Stimulated activated CD4-positive, alpha-beta T cell treated with anti-CD3 and anti-CD28 coated beads, Interleukin-12 subunit alpha, Interleukin-12 subunit beta, amount 100 ng/mL, for 4 hours (primary cell): ENCODE measurements at places on chromosomes 7 and 10.
A peak's percentile ranks its signal among the peaks of the same experiment; 100 is the strongest.

DNA sequence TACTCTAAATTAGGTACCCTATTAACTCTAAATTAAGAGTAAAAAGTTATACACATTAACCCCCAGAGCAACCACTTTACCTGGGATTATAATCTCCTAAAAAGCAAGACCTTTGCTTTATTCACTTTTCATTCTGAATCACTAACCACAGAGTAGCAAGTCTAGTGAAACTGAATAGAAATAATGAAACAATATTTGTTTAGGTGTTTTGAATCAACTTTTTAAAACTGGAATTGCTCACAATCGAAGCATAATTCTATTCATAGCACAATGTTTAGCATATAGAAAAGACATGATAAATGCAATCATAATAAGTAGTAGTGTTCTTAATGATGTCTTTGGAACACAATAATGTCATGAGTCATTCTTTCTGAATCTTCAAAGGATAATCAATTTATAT is 37.0 kb upstream of the CASD1 start:
- no peak for DNase-seq

DNA sequence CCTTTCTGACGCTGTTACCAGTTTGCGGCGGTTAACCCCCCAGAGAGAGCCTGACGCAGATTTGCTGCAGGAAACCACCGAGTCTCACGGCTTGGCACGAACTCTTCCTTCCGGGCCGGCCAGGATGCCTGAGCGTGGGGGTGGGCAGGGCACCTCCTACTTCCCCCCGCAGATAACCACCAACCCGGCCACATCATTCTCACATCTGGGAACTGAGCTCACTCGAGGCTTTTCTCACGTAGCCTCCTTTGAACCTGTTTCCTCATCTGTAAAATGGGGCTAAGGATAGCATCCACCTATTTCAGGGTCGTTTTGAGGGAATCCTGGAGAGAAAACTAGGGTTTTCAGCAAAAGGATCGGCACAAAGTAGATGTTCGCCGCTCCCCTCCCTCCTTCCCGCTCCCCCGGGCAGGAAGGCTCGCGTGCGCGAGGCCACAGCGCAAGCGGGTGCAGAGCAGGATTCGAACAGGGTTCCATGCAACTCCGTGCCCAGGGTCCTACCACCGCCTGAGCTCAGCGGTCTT is 23.6 kb downstream of the DDIT4 start:
- peak; percentile 90 for DNase-seq

GRCh38 chr7:91565499-91566401 is 301.5 kb downstream of the FZD1 start:
- no peak for DNase-seq

GRCh38 chr7:362402-363096 is 72.6 kb downstream of the FOXL3 start:
- DNase-seq, result peak; percentile 31

- no peak for DNase-seq
Measured at GRCh38 chr10:18005781-18006456, 54.2 kb downstream of the SLC39A12 start.

- DNase-seq, result no peak
Measured at GRCh38 chr10:44908066-44908749, 2.9 kb upstream of the TMEM72 start.

- no peak for DNase-seq
Measured at GRCh38 chr7:38054199-38054598, 123.8 kb upstream of the STARD3NL start.

GRCh38 chr10:114911052-114911711 is 26.8 kb upstream of the TRUB1 start:
- no peak for DNase-seq

DNA sequence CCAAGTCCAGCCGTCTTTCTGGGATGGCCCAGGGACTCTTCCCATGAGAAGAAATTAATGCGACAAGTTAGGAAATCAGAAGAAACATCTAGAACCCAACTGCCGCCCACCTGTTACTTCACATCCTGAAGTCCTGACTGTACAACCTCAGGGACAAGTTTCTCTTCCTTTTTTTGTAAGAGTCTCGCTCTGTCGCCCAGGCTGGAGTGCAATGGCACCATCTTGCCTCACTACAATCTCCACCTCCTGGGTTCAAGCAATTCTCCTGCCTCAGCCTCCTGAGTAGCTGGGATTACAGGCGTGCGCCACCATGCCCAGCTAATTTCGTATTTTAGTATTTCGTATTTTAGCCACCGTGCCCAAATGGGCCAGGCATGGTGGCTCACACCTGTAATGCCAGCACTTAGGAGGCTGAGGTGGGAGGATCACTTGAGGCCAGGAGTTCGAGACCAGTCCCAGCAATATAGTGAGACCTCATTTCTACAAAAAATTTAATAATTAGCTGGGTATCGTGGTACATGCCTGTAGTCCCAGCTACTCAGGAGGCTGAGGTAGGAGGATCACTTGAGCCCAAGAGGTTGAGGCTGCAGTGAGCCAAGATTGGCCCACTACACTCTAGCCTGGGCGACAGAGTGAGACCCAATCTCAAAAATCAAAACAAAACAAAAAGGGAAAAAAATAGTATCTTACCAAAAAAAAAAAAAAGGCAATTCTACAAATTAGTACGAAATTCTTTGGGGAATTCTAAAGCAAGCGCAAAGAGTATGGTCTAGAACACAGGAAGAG is 20.8 kb downstream of the LAT2 start:
- no peak for DNase-seq
